ENCODE measurements at places on chromosomes 16 and 17.

DNA sequence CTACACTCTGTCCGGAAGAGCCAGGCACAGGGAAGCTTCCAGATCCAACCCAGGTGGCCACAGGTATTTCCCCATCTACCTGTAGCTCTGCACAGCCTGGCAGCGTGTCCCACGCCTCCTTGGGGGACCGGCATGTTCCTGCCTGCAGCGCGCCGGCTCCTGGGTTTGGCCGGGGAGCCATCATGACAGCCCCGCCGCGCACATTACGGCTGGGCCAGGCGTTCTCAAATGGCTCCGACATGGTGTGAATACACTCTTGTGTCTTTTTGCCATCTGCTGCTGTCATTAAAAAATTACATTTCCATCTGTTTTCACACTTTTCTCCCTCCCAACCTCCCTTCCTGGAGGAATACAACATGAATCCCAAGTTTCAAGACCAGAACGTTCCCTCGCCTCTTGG is 8.0 kb upstream of the GINS2 start:
- DNase-seq: no peak

DNA sequence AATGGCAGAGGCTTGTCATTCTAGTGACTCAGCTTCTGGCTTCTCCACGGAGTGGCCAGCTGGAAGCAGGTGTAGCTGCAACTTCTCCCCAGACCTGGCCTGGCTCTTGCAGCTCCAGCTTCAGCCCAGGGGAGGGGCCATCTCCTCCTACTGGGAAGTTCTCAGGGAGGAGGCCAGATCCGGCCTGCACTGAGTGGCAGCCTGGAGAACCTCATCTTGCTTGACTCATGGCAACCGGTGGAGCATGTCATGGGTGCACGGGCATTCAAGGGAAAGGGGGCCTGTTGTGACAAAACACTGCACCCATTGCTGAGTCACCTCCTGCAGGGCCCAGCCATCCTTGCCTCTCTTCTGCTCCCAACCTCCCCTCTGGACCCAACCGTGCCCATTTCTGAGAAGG is 273.9 kb upstream of the MAF start:
- DNase-seq: no peak

DNA sequence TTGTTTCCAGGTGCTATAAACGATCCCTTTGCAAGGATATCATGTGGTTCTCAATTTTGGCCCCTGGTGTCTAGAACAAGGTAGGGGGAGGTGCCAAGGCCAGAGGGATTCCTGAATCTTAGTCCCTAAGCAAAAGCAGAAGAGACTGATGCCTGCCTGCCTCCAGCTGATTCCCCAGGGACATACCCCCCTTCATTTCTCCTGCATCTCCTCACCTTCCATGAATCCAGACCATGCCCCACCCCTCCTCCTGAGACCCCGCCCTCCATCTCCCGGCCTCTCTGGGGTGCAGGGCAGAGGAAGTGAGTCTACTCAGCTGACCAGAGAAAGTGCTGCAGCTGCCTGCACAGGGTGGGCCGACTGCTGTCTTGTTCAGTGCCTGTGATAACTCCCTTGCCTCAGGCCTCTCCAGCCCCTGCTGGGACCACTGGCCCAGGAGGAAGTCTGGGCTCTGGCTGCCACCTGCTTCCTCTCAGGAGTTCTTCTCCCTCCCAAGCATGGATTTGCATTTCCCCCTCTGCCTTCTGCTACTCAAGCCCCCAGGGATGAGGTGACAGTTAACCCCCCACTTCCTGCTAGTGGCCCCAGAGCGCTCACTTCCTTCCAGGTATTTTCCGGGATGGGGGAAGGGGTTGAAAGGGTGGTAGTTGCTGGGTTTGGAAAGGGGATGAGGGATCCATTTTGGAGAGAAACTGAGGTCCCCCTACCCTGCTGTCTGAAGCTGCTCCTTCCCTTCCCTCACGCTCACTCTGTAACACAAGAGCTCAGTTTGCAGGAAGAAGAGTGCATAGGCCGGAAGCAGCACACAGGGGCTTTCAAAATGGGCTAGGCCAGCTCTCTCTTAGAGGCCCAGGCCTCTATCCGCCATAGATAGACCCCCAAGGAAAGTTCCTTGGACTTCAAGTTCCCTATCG is 10.5 kb upstream of the TSPOAP1 start:
- DNase-seq: peak; percentile 45

DNA sequence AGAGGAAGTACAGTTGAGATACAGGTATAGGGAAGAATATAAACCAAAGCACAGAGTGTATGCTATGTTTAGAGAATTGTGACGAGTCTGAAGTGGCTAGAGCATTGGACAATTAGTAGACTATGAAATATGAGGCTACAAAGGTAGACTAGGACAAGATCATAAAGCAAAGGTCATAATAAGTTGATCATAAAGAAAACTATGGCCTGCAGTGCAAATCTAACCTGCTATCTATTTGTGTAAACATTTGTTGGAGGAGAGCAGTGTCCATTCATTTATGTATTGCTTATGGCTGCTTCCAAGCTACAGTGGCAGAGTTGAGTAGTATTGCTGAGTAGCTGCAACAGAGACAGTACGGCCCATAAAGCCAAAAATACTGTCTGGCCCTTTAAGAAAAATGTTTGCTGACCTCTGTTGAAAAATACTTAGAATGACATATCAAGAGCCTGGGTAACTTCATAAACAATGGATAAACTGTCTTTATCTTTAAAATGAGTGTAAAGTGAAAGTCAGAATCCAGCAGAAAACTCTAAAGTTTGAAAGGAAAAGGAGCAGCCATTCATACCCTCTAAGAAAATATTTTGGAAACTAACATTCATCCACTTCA is 14.5 kb upstream of the OR1E2 start:
- DNase-seq: no peak

- no peak for DNase-seq
Observed at GRCh38 chr17:13729466-13730134, 127.9 kb upstream of the HS3ST3A1 start.

GRCh38 chr17:16215965-16216316 is 607 bp upstream of the NCOR1 start:
- DNase-seq: no peak

DNA sequence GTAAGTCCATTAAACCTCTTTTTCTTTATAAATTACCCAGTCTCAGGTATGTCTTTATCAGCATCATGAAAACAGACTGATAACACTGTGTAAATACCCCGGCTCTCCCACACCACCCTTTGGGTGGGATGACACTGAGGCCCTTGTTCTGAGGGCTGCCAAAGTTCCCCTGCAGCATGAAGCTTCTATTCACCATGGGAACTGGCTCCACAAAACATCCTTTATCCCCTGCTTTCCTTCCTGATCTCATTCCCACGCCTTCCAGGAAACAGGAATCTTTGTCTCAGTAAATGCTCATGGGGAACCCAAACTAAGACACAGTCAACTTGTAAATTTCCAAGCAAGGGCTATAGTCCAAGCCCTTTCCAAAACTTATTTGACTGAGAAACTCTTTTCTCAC is 88.4 kb downstream of the ABCC12 start:
- no peak for DNase-seq

DNA sequence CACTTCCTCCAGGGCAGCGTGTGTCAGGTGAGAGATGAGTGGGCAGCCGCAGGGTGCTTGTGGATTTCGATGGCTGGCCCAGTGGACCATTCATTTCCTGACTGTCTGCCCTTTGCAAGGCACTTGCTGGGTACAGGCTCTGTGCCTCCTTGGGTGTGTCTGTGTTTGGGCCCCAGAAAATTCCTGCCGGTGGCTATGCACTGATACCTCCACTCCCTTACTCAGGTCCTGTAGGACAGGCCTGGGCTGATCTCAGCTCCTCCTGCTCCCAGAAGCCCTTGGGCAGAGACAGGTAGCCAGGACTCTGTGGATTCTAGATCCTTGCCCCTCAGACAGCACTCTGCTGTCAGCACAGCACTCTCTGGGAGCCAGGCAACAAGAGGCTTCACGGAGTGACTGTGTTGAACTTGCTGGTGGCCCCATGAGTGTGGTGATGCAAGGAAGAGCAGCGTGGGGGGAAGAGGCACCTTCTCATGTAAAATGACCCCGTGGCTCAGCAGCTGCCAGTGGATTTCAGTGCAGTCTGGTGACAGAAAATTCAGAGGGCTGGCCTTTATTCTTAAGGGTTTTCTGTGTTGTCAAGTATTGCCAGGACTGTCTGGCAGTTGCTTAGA is 29.0 kb downstream of the PGS1 start:
- DNase-seq: no peak

GRCh38 chr17:36848008-36848902 is 89.0 kb upstream of the LHX1 start:
- no peak for DNase-seq

- no peak for DNase-seq
Observed at GRCh38 chr17:67830440-67830839, 5.1 kb downstream of the BPTF start.

DNA sequence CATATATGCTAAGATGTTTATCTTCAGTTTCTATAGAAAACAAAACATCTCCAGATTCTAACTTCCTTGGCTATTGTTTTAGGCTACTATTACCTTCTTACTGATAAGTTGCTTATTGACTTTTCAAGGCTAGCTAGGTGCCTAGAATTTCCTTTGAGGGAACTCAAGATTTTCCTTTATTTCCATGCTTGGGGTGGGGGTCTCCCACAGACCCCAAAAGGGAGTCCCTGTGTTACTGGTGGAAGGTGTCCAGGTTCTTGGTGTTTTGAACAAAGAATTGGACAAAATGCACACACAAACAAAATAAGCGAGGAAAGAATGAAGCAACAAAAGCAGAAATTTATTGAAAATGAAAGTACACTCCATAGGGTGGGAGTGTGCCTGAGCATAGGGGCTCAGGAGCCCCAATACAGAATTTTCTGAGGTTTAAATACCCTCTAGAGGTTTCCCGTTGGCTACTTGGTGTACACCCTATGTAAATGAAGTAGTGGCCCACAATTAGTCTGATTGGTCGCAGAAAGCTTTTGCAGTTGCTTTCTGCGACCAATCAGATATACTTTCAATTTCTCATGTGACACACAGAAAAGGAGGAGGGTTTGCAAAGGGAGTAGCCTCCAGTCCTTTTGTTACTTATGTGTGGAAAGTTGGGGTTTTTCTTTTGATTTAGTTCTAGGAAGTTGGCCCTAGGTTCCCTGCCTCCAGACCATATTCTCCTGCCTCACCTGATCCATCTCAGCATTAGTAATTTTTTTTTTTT is 67.5 kb downstream of the MARF1 start:
- no peak for DNase-seq

DNA sequence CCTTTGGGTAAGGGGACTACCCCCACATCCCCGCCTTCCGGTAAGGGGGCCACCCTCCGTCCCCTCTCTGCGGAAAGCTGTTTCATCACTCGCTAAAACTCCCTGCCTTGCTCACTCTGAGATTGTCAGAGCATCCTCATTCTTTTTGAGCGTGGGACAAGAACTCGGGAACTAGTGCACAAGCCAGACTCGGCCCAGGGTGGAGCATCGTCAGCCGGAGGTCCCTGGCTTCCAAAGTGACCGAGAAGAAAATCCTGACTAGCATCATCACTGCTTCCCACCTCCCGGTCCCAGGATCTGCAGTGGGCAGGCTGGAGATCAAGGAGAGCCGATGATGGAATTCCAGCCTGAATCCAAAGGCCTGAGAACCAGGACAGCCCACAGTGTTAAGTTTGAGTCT is 380.3 kb downstream of the SEC14L1 start:
- DNase-seq: no peak

GRCh38 chr16:85624646-85625045 is 11.5 kb downstream of the GSE1 start:
- DNase-seq: no peak

DNA sequence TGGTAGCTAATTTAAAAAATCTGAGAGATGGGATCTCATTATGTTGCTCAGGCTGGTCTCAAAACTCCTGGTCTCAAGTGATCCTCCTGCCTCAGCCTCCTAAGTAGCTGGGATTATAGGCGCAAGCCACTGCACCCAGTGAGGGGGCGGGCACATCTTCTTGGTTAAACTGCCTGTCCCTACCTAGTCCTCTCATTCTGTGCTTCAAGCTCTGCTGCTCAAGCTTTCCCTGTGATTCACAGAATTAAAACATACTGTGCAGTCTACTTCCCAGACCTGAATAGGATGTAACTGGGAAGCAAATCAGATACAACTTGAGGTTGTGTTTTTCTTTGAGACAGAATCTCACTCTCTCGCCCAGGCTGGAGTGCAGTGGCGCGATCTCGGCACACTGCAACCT is 2.3 kb downstream of the MRPL38 start:
- no peak for DNase-seq

GRCh38 chr16:48123104-48123788 is 32.5 kb downstream of the ABCC12 start:
- peak; percentile 99 for DNase-seq

GRCh38 chr16:89409161-89409711 is 81.1 kb downstream of the ANKRD11 start:
- no peak for DNase-seq

DNA sequence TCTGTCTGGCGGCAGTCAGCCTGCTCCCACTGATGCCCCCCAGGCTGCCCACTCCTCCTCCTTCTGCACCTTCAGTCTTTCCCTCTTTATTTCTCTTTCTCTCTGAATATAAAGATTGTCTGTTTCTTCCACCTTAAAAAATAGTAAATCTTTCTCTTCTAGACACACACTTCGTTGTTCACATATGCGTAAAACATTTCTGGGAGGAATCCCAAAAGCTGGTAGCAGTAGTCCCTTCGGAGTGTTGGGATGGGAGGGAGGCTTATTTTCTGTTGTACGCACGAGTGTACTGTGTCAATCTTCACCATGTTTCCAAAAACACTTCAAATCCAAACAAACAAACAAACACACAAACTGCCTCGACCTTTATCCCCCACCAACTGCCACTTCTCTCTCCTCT is 9.9 kb downstream of the OSBPL7 start:
- no peak for DNase-seq

GRCh38 chr17:7614425-7615264 is at the start of gene FXR2:
FXR2 (minus strand) TSS chr17:7614897; CDS start chr17:7614532, 365 bp downstream.
- peak; percentile 99 for DNase-seq

DNA sequence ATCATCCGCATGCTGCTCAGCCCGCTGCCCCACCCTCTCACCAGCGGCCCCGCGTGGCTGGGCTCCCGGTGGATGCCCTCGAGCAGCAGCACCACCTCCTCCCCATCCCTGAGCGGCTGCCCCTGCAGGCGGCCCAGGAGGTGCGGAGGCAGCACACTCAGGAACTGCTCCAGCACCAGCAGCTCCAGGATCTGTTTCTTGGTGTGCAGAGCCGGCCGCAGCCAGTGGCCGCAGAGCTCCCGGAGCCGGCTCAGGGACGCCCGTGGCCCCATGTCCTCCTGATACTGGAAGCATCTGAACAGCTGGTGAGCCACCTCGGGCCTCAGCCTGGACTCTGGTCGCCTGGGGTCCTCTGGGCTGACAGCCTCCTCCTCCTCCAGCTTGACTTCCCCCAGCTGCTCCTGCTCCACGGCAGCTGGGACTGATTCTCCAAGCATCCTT is 6.6 kb downstream of the ZSCAN10 start:
- no peak for DNase-seq

GRCh38 chr16:69037373-69038160 is 67.9 kb upstream of the HAS3 start:
- DNase-seq: no peak
